PC-3 (cell line): ENCODE measurements at places on chromosomes 3 and 15.

DNA sequence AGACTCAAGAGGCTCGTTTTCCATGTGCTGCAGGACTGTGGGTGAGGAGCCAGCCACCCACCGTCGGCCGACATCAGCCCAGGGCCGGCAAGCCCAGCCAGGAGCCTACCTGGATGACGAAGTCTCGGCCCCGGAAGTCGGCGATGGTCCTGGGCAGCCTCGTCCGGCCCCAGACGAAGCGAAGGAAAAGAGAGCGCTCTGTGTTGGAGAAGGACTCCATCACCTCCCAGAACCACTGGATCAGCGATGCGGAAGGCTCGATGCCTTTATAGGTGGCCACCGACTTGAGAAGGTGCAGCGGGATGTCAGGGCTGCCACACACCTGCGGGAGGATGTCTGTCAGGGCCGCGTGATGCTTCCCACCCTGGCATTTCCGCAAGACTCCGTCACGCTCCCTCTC is 13.8 kb upstream of the OCA2 start:
- DNase-seq: no peak

DNA sequence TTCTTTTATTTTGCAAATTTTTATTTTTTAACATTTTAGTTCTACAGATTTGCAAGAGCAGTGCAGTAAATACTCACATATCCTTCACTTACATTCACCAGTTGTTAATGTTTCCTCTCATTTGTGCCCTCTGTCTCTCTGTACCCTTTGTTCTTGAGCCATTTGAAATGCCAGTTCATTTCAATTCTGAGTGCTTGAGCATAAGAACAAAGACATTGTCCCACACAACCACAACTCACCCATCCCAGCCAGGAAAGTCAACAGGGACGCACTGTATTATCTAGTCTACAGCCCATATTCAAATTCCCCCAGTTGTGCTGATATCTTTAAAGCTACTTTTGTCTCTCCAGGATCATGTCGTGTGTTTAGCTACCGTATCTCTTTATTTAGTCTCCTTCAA is 141.4 kb upstream of the SLC6A11 start:
- no peak for DNase-seq

- DNase-seq: peak; percentile 63
Observed at GRCh38 chr3:11212299-11212608, 58.0 kb downstream of the HRH1 start.

DNA sequence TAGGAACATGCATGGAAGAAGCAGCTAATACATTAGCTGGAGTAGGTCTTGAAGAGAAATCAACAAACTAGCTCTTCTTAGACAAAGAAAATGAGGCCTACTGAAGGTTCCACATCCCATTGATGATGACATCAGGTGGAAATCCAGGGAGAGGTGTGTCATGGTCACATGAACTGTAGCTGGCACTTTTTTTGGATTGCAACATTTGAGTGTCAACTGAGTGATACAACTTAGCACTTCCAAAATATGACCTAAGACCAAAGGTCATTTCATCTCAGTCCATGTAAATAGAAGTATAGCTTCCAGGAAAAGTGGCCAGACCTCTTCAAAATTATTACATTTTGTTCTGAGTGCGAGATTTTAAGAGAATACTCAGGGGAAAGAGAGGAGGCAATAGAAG is 117.2 kb upstream of the MEIS2 start:
- no peak for DNase-seq

GRCh38 chr3:107264888-107265287 is 112.4 kb upstream of the CCDC54 start:
- DNase-seq: no peak

GRCh38 chr3:122555275-122556071 is 8.6 kb downstream of the PARP9 start:
- peak; percentile 87 for DNase-seq

DNA sequence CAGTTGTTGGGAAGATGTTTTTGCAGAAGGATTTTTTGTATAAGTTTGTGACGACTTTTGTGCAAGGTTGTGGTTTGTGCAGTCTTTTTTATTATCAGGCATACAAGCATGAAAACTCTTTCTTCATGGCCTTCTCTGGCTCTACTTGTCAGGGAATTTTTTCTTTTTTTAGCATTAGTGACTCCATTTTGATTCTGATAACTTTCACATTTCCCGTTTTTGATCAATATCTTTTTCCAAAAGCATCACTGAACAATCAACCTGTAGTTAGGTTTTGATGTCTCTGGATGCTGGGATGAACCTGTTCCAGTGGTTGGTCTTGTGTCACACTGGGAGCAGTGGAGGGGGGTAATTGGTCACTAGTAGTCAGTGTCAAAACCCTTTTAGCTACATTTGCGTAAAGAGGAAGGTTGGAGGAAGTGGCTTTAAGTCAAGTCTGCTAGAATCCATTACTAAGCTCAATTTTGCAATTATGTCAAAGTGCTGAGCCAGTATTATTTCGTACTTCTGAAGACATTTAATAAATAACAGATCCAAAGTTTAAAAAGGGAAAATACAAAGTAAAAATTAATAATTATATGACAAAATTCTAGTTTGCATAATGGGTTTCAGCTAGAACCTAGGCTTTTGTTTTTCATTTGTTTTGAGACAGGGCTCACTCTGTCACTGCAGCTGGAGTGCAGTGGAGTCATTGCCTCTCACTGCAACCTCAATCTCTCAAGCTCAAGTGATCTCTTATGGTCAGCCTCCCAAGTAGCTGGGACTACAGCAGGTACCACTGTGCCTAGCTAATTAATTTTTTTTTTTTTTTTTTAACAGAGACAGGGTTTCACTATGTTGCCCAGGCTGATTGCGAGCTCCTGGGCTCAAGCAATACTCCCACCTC is 18.8 kb upstream of the CFAP161 start:
- DNase-seq: no peak

DNA sequence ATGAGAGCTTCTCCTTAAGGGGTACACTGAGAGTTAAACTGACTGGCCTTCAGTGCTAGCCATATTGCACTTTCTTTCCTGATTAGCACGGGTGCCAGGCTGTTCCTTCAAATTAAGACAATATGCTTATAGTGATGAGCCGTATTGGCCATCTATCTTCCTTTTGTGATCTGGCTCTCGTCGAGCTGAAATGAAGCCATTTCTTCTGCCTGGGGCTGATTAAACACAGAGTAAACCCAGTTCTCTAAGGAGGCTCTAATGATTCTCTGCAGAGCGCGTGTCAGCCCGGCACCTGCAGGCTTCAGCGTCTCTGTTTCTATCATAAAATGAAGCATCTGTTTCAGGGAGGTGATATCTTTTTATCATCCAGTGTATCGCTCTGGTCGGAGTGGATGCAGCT is 107.5 kb upstream of the NR2F2 start:
- DNase-seq: no peak

- no peak for DNase-seq
Observed at GRCh38 chr15:91634179-91634578, 219.3 kb upstream of the SLCO3A1 start.

DNA sequence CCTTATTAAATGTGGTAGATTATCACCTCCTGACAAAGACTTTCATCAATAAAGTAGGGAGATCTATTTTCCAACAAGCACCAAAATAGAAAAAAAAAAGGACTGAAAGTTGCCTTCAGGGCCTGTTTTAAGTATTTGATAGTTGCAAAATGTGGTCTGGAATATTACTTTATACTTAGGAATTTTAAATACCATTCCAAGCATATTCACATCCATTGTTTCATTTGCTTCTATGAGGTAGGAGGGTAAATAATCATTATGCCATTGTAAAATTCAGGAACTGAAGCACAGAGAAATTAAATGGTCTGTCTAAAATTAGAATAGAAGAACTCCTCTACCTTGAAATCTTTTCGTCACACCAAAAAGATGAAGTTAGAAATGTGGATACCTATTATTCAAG is 110.0 kb downstream of the TMCC1 start:
- peak; percentile 36 for DNase-seq

DNA sequence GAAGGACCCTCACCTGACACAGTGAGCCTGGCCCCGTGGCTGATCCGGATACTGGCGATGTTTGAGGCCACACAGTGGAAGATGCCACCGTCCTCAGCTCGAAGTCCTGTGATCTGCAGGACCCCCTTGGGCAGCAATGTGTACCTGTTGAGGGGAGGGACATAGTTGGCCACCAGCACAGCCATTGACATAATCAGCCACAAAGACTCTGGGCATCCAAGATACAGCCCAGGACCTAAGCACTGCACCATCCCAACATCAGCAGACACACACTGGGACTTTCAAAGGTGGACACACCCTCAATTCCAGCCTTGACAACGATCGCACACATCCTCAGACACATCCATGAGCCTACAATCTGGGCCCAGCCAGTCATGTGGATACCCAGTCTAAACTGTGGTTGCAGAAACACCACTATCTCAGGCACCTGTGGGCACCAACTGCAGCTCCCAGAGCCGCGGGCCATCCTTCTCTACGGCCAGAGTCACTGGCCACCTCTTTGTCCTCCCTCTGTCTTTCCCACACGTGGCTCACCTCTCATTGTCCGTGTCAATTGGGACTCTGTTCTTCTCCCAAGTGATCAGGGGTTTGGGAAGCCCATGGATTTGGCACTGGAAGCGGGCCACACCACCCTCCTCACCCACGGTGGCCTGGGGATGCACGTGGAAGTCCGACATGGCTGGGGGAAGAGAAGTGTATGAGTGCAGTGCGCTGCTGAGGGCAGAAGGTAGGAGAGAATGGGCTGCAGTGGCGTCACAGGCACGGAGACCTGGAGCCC is 31.0 kb downstream of the RNU5B-1 start:
- DNase-seq: no peak

- DNase-seq: no peak
Observed at GRCh38 chr3:149414557-149415231, 37.2 kb upstream of the TM4SF1 start.

GRCh38 chr3:40584625-40585189 is 59.9 kb downstream of the ZNF621 start:
- DNase-seq: peak; percentile 82

DNA sequence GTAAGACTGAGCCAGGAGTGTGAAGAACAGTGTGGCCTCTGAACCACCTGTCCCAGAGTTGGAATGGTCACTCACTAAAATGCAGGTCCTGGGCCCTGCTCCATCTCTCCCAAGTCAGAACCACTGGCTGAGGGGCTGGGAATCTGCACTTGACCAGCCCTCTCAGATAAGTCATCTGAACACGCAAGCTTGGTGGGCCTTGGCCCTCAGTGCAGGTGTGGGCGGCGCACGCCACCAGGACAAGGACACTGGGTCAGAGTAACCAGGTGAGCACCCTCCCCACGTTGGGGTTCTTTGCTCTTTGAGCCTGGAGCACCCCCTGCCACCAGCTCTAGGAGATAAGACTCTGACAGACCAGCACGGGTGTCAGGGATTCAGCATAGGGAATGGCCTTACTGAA is 42.7 kb downstream of the KIF9 start:
- no peak for DNase-seq
